ENCODE measurements at places on chromosomes 12 and 14. TPM values are rescaled to one million over a fixed set of nuclear protein-coding genes. Genes with fewer than 3 reads are reported as not detected.

GRCh38 chr12:2649201-2650030 is 145.4 kb upstream of the FKBP4 start:
- no peak for DNase-seq

DNA sequence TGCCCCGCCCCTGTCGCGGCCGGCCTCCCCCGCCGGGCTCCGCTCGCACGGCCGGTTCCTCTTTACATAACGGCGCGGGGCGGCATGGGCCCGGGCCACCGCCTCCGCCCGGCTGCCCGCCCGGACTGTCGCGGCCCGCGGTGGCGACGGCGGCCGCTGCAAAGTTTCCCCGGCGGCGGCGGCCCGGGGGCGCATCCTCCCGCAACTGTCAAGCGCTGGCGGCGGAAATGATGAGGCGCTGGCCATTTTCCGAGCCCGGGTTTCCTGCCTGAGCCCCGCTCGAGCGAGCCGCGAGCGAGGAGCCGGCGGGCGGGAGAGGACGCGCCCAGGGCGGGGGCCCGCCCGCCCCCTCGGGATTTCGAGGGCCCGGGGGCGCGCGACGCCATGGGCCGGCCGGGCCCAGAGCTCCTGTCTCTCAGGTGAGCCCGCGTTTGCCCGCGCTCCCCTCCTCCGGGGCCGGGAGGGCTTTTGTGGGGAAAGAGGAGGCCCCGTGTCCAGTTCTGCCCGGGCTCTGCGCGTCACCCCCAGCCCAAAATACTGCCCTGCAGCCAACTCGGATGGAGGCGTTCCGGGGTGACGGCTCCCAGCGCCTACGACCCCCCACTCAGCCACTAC is at the start of gene SH2B3:
TSS of gene SH2B3 (plus strand) at position 65 of the 615 bp plus-strand sequence. CDS start 12,223 bp downstream, outside the sequence.
- DNase-seq, result no peak

GLT8D2 gene
- total RNA-seq, result 32.9 TPM

DNA sequence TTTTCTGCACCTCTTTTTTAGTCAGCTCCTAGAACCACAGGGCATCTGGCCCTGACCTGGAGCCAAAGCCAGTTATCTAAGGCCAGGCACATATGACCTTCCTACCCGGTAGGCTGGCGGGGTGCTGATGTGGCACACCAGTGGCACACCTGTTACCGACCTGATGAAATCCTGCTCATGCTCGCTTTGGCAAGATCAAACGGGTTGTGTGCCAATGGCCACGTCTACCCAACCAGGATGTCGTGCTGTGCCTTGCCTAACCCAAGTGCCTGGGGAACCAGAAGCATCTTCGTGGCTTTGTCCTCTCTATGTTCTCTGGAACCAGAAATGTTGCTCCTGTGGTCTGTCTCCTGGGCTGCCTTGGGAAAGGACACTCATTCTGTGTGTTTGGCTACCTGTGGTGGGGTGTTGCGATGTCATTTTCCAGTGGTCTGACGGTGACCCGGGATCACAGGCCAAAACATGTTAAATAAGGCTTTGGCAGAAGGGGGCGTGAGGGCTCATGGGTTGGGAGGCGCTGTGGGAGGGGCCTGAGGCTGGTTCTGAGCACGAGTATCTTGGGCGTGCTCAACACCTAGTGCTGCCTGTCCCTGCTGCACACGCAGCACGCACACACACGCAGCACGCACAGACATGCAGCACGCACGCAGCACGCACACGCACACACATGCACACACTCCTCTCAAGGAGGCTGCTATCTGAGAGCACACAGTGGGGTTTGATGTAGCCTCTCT is 27.9 kb downstream of the CCNK start:
- DNase-seq, result no peak

DNA sequence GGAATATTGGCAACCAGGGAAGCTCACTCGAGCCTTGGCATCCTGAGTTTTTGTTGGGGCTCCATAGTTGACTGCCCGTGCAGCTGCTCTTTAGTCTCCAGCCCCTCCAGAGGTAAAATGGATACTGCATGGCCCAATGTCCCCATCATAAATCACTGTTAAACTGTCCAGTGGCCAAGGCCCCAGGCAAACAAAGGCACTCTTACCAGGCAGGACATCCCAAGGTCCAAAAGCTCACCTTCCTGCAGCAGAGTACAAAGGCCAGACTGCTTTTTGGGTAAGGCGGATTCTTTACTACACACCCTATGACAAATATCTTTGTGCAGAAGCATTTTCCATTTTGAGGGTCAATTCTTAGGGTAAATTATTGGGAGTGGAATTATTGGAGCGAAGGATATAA is 81.1 kb downstream of the GPATCH2L start:
- no peak for DNase-seq

INSM2 gene
- total RNA-seq, result not detected

DNA sequence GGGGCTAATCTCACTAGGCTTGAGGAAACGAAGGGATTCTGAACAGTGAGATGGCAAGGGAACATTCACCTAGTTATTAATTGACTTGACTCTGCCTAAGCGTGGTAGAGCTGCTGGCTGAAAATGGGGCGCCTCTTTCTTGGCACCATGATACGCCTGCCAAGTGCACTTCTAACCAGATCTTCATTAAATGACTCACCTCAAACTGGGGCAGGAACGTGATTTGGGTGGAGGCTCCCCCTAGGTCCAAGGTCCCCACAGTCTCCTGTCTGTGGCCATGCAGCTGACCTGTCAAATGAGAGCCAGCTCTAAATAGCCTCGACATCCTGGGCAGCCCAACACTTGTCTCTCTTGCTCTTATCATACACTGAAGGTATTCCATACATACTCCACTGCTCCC is 26.0 kb downstream of the COQ6 start:
- DNase-seq, result no peak

TBX3 gene
- 11.9 TPM for total RNA-seq

SPRYD4 gene
- 2.5 TPM for total RNA-seq

DLGAP5 gene
- total RNA-seq, result not detected

HECTD4 gene
- 43.0 TPM for total RNA-seq

HOTAIR gene
- total RNA-seq, result not detected

DNA sequence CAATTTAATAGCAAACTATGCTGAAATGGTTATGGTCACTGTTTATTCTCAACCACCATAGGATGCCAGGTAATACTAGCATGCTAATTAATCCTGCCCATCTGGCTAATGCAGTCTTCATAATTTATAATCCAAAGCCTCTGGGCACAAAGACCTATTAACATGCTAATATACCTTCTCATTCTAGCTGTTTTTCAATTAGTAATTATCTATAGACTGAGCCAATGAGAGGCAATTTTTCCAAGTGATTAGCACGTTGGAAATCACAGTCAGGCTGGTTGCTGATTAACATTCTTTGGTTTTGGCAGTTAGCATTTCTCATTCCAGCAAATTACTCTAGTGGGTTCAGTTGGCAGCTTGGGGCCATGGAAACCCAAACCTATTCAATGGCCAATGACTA is 357.2 kb downstream of the SEC23A start:
- DNase-seq, result no peak

DNA sequence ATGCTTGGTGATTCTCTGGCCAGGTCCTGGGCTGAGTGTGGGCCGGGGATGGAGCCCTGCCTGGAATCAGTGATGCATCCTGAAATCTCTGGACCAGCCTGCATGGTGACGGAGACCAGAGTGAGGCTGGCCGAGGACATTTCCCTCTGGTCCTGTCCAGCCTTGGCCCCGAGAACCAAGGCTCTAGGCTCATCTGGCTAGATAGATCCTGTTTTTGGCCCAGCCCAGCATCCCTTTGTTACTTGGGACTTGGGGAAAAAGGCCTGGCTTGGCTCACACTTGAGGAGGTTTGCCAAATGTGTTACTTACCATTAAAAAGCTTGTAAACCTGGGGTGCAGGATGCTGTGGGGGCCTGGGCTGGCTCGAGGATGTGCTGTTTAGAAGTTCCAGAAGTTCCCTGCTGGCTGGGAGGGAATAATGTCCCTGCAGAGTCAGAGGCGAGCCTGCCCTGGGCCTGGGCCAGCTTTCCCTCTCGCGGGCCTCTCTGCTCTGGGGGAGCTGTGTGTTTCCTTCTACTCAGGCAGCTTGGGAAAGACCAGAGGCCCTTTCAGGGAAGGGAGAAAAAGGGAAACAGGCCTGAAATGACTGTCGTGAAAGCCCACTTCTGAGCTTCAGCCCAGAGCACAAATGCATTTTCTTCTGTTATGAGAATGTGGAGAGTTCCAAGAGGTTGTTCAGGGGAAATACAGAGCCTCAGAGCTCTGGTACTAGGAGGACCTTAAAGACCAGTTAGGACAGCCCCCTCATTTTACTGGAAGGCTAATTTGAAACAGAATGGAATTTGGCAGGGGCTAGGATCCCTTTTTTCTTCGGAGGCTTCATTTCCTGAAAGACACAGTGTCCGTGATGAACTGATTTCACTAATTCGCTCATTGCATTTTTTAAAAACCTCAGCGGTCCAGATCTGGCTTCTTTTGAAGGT is 47.2 kb upstream of the CTDSP2 start:
- peak; percentile 85 for DNase-seq

FAIM2 gene
- 68.6 TPM for total RNA-seq

DNA sequence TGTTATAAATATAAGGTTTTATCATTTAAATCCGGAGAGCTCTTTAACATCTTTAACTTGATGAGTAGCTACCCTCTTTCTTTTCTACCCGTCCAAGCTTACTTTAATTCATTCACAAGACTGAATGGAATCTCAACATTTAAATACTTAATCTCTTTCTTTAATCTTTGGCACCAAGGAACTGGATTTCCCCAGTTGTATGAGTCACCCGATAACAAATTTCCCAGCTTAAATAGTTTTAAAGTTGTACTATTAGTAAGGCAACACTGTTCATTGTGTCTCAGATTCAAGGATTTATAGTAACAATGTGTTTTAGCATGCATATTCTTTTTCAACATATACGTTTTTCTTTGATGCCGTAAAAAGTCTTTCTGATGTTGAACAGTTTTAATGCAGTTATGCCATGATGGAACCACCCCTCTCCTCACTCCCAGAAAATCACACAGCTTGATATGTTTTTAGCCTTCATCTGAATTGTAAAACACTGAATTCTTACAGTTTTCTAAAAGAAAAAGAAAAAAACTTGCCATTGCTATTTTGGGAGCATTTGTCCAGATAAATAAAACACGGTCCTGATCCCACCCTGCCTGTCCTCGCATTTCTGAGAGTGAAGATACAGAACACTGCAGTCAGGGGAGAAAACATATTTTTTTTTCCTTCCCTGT is 16.0 kb upstream of the LRP6 start:
- no peak for DNase-seq

GLIPR1 gene
- 12.3 TPM for total RNA-seq

CACNA1C gene
- 12.9 TPM for total RNA-seq

TAS2R42 gene
- total RNA-seq, result not detected

DNA sequence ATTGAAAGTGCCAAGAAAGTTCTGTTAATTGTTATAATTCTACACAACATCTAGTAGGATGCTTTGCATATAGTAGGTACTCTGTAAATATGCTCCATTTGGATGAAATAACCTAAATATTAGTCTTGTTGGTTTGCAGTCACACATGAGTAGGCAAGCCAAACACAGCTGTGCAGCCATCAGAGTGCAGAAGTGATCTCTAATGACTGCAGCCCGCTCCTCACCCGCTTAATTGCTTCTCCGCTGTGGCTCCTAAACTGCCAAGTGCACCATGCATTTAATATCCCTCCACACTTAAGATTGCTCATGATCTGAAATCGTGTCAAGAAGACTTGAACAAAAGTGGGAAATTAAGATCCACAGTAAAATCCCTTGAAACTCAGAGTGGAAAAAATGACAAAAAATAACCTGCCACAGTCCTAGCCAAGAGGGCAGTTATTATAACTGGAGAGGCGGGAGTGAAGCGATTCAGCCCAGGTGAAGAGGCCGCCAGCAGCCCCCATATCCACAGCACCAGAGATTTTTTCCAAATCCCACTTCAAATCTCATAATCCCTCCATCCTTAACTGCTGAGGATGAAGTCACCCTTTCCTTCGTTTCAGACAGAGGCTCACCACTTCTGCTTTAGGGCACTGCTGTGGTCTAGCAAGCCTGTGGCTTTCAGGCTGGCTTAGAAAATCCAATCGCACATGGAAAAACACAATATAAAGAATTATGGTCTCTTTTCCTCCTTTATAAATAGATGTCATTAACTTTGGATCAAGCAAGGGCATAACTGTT is 69.5 kb downstream of the TMEM30B start:
- no peak for DNase-seq

DNA sequence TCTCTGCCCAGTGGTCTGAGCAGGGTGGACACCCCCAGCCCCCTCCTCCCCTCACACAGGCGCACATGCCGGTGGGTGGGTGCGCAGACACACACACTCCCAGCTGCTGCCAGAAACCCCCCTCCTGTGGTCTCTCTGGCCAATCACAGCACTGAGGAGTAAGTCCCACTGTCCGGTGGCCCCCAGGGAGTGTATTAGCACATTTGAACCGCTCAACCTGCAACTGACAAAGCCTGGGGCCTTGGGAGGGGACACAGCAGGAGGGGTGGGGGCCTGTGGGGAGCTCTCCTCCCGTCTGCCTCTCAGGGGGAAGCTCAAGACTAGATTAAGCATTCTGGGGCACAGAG is 11.7 kb downstream of the FIGNL2 start:
- no peak for DNase-seq

DNA sequence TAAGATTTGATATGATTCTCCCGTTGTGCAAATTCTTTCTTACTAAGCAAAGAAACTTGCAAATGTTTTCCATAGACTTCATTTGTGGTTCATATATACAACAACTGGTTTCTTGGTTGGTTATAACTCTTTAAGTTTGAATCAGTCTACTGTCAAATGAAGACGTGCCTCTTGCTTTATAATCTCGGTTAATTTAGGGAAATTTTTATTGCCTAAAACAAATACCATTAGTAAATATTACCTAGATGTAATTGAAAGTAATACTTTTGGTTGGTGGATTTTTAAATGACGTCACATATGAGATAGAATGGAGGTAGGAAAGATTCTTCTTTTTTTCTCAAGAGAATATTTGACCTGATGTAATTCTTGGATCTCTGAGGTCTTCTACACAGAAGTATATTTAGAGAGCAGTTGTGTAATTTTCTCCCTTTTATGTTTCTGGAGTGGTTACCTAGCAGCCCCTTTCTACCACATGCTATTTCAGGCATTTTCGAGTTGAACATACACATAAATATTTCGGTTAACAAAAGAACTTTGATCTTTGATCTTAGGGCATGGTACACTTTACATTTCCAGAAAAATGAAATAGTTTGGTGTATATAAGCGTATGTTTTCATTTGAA is 1.7 kb downstream of the ATF7IP start:
- DNase-seq, result no peak
